ENCODE measurements at places on chromosomes 13 and 19.

DNA sequence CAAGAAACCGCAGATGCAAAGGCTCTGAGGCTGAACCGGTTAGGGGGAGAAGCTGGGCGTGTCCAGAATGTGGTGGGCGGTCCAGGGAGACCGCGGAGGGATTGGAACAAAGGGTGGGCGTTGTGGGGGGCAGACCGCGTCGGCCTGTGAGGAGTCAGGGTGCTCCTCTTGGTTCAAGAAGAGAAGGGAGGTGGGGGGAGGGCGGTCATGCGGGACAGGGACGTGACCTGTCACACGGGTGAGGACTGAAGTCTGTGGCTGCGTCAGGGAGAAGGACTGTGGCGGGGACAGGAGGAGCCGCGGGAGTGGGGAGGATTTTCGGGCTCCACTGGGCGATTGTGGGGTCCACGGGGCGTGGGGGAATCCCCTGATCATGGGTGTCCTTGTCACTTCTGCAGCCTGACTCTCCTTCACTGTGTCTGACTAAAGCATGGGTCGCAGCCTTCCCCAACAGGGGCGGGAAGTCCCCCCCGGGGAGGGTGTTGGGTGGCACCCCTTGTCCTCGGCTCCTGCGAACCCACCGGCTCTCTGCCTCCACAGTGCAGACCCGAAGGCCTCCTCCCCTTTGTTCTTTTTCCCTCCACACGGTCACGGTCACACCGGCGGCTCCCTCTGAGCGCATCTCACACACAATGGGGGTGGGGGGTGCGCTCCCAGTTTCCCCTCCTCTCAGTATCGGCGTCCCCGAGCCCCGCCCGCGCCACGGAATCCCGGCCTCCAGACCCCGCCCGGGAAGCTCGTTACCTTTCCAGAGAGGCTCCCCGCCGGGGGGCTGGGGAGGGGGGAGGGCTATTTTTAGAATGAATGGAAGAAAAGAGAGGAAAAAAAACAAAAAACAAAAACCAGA lies 16.4 kb upstream of the KCNN1 start:
- no peak for DNase-seq

GRCh38 chr13:54029720-54030119 lies 1001.1 kb downstream of the OLFM4 start:
- no peak for DNase-seq

- no peak for DNase-seq
Measured at GRCh38 chr19:48630296-48631063, 6.7 kb downstream of the DBP start.

DNA sequence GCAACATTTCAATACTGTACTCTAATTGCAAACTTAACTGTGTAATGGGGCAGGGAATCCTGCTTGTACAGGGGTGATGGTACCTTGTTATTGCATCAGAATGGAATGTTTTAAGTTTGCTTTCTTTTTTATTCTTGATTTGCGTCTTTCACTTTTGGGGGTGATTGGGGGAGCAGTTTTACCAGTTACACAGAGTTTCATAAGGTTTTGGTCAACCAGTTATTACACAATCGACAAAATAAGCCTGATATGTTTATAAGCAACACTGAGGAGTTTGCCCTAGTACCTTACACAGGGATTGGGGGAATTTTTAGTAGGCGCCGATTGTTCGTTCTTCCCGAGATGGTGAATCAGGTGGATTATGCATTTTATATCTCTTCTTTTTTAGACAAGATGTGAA lies 2.7 kb downstream of the KLF5 start:
- DNase-seq: no peak

- no peak for DNase-seq
Measured at GRCh38 chr19:1715540-1715939, 37.8 kb upstream of the ONECUT3 start.

DNA sequence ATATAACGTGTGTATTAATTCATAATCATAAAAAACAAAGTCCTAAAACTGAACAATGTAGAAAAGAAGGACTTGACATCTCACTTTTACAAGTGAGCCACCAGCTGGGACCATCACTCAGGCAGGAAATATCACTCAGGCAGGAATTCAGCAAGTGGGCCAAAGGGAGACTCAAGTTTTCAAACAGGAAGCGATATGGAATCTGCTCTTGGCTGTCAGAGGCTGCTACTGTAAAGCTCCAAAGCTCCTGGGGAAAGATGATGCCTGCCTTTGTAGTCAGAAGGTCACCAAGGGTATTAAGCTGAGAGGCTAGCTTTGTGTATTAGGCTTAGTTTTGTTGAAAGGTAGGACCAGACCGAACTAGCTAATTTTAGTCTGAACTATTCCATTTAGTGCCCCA lies 5.5 kb upstream of the AKAP11 start:
- no peak for DNase-seq

- no peak for DNase-seq
Measured at GRCh38 chr13:100662468-100663211, 12.0 kb downstream of the TMTC4 start.

GRCh38 chr13:60463787-60464186 lies 66.8 kb downstream of the TDRD3 start:
- no peak for DNase-seq

- no peak for DNase-seq
Measured at GRCh38 chr13:93220073-93220472, 6.5 kb upstream of the GPC6 start.

GRCh38 chr19:29389495-29389894 lies 136.3 kb upstream of the VSTM2B start:
- no peak for DNase-seq

GRCh38 chr13:112341976-112342735 lies 34.0 kb upstream of the SPACA7 start:
- DNase-seq: no peak

- no peak for DNase-seq
Measured at GRCh38 chr19:49950956-49951526, 9.9 kb downstream of the SIGLEC11 start.

GRCh38 chr13:33644581-33645543 lies 173.1 kb upstream of the RFC3 start:
- DNase-seq: no peak

GRCh38 chr19:56119582-56119978 lies 1.5 kb downstream of the ZNF787 start:
- no peak for DNase-seq

GRCh38 chr13:71831716-71832115 lies 35.3 kb downstream of the DACH1 start:
- no peak for DNase-seq

GRCh38 chr13:30676672-30677071 lies 58.7 kb upstream of the ALOX5AP start:
- no peak for DNase-seq

DNA sequence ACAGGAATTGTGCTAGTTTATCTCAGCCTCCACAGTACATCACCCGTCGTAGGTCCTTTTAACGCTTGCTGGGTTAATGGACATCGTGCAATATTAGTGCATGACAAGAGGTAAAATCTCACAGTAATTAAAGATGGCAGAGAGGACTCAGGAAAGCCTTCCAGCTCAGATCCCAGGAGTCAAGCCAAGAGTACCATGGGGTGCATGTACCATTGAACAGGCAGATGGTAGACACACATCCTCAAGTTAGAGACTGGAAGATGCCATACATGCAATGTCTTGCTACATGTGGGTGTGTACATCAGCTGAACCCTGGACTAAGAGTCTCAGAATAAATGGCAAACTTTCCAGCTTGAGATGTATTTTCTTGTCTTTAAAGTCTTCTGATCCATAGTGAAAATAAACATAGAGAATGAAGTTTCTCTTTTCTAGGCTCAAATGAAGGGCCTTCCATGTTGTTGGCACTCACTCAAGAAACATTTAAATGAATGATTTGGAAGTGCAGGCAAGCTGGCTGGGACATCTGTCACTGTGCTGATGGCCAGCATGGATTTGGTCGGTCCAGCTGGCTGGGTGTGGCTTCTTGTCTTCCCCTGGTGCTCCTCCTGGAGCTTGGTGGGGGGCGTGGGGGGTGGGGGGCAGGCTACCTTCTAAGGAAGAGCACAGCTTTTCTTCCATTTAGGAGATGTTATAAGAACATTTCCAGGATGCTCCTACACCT lies 290.9 kb upstream of the MAB21L1 start:
- DNase-seq: no peak

DNA sequence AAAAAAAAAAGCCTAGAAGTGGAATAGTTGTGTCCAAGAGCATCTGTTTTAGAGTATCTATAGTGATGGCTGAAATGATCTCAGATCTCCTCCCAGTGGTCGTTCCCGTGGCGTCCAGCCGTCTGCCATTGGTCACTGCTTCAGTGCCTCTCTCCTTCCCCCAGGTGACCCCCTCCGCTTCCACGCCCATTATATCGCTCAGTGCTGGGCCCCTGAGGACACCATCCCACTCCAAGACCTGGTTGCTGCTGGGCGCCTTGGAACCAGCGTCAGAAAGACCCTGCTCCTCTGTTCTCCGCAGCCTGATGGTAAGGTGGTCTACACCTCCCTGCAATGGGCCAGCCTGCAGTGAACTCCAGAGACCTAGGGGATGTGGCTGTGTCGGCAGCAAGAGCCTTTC lies 1.9 kb downstream of the TSEN34 start:
- no peak for DNase-seq

GRCh38 chr19:5498830-5499550 lies 43.8 kb downstream of the ZNRF4 start:
- DNase-seq: no peak

GRCh38 chr13:24244802-24245201 lies 64.6 kb upstream of the C1QTNF9 start:
- DNase-seq: no peak

- no peak for DNase-seq
Measured at GRCh38 chr13:27789153-27789494, 3.2 kb upstream of the GSX1 start.

DNA sequence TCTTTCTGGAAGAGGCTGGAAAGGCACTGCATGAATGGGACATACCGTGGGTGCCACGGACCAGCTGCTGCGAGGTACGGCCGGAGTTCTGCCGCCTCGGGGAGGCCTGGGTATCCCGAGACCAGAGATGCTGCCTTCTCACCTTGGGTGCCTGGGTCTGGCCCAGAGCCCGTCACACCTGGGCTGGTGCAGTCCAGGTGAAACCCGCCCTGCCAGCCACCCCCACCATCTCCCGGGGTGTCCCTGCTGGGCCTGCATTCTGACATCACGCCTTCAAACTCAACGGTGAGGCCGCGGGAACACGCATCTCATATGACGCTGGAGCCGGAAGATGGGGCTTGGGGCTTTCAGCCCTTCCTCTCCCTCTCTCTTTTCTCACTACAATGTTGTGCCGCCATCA lies 98.0 kb downstream of the GADD45B start:
- DNase-seq: no peak

GRCh38 chr13:39311619-39312018 lies 273.4 kb downstream of the NHLRC3 start:
- no peak for DNase-seq

GRCh38 chr13:100138859-100139491 lies 50.1 kb downstream of the PCCA start:
- DNase-seq: no peak

GRCh38 chr19:7975037-7975436 lies 30.4 kb downstream of the ELAVL1 start:
- no peak for DNase-seq

DNA sequence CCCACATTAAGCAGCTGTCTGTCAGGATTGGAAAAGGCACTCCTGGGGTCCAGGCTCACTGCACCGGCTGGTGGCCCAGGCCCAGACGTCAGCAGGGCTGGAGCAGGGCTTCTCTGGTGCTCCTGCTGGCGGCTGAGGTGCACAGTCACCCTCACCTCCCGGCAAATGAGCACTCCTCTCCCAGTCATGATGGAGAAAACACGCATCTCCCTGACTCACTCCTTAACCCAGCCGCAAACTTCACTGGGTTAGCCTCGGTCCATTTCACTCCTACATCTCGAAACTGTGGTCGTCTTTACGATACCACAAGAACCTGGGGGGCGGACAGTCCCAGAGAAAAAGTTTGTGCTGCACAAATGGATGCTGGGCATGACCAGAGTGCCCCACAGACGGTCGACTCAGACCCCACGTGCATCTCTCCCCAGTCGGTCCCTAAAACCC lies 3.3 kb upstream of the RASA3 start:
- no peak for DNase-seq

DNA sequence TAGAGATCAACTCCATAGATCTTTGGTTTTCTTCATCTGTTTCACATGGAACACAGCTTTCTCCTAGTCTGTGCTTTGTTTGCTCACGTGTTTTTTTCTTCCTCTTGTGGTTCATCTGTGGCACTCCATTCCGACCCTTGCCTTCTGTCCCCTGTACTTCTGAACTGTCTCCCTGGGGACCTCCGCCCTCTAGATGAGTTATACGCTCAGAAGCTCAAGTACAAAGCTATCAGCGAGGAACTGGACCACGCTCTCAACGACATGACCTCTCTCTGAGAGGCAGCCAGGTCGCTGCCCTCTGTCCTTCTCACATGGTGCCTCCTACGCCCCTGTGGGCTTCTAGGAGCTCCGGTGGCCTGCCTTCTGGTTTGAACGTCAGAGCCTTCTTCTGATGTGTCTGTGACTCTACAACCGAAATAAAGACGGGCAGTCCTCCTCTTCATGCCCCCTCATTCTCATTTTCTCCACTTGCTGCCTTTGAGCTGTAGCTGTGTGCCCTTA lies 16.6 kb upstream of the RAB8A start:
- no peak for DNase-seq

DNA sequence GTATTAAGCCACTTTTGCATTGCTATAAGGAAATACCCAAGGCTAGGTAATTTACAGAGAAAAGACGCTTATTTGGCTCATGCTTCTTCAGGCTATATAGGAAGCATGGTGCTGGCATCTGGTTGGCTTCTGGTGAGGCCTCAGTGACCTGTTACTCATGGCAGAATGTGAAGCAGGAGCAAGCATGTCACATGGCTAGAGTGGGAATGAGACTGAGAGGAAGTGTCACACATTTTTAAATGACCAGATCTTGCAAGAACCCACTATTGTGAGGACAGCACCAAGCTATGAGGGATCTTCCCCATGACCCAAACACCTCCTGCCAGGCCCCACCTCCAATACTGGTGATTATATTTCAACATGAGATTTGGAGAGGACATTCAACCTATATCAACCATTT lies 25.7 kb upstream of the IGFL4 start:
- DNase-seq: no peak

DNA sequence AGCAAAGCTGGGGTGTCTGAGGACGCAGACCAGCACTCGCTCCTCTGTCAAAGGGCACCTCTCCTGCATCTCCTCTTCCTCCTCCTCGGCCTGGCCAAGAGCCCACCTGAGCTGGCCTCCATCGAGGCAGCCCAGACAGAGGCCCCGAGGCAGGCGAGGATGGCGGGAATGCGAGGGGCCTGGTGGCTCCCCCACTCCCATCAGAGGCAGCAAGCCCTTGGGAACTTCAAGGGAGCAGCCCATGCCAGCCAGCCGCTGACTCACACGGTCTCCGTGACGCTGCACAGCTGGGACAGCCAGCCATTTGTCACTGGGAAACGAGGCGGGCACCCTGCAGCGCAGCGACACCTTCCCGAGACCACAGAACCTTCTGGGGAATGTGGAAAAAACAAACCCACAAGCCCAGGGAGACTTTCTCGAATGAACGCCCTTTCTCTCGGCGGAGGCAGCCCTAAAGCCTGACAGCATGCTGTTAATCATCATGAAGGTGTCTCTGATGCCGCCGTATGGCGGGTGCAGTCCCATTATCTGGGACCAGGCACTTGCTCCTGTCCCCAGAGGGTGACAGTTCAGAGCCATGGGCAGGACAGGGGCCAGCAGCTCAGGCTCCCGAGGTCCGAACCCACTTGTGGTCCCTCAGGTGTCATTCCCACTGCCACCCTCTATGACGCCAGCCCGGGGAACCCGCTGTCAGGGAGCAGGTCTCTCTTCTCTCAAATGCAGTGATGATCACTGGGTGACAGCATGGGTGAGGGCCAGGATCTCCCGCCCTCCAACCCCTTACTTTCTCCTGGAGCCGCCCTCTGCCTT lies 53.0 kb downstream of the PEPD start:
- DNase-seq: no peak

Data from activated T-helper 1 cell treated with Interleukin-2 at 50 U/mL for 16 hours (primary cell).